ENCODE measurements at places on chromosomes 7 and 10. TPM values are rescaled to one million over a fixed set of nuclear protein-coding genes. Genes with fewer than 3 reads are reported as not detected.

GRCh38 chr7:92633211-92633906, 43.2 kb upstream of the FAM133B start:
- H3K27me3 ChIP-seq: no peaks in the 10 kb centered on the region
- H3K27ac ChIP-seq: peak overlapping the region; percentile 96
- H3K36me3 ChIP-seq: peaks cover 28% of the 10 kb centered on the region
- H3K4me1 ChIP-seq: peaks cover 76% of the 10 kb centered on the region

DNA sequence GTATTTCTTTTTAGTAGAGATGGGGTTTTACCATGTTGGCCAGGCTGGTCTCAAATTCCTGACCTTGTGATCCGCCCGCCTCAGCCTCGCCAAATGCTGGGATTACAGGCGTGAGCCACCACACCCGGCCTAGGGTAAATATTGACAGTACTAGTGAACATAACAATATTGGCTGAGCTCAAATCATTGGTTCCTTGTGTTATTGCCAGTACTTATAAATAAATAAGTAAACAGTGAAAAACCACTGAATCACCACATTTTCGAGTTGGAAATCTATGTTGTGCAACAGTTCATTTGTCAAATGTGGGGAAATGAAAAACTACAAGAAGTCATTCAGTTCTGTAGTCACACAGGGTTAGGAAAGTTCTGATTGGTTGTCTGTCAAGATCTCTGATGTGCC, 15.8 kb downstream of the RPP30 start:
- peaks cover 42% of the 10 kb centered on the region for H3K36me3 ChIP-seq
- H3K27ac ChIP-seq: no peak overlapping the region
- no peaks in the 10 kb centered on the region for H3K27me3 ChIP-seq

DNA sequence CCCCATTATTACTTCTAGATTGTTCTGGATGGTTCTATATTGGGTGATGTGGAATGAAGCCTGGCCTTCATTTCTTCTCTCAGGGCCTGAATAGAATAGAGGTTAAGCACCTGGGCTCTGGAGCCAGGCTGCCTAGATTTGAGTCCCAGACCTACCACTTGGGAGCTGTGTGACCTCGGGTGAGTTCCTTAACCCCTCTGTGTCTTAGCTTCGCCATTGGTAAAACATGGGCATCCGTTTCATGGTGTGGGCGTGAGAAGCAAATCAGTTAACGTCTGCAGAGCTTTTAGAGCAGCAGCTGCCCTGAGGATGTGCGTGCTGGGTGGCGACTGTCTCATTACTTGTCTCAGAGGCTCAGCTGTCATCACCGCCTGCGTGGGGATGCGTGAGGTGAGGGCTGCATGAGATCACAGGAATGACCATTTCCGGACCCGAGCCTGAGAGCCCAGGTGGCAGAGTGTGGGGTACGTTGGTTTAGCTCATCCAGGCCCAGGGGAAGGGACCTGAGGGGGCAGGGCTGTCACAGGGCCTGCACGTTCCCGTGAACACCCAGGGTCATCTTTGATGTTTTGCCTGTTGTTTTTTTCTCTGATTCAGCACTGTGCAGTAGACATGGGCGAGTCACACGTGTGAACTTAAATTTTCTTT, 9.7 kb downstream of the AGAP3 start:
- no peak overlapping the region for H3K27ac ChIP-seq
- no peaks in the 10 kb centered on the region for H3K36me3 ChIP-seq
- no peak for DNase-seq

Gene SAP25
- 9.9 TPM for total RNA-seq

Gene TRIL
- not detected for total RNA-seq

Gene OPN4
- total RNA-seq: not detected

Gene HGF
- total RNA-seq: not detected

GRCh38 chr7:68485253-68485917, 1112.9 kb upstream of the AUTS2 start:
- H3K27me3 ChIP-seq: no peaks in the 10 kb centered on the region
- H3K36me3 ChIP-seq: no peaks in the 10 kb centered on the region
- H3K4me3 ChIP-seq: no peak overlapping the region
- H3K4me1 ChIP-seq: no peaks in the 10 kb centered on the region

DNA sequence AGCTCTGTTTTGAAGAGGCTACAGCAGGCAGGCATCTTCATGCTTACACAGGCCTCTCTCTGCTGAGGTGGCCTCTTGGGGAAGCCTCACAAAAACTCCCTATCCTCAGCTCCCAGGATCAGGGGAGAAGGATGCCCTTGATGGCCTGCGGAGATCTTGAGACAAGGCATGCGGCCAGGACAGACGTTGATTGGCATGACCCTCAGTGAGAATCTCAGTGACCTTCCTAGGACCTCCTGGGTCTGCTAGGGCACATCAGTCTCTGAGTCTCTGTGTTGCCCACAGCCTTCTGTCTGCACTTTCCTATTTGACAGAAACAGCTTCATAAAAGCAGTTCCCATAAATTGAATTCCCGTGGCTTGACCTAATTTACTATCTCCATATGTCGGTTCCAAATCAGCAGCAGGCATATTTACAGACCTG, 1005.8 kb upstream of the C7orf33 start:
- no peaks in the 10 kb centered on the region for H3K4me1 ChIP-seq
- no peaks in the 10 kb centered on the region for H3K27me3 ChIP-seq
- no peak overlapping the region for H3K27ac ChIP-seq
- H3K4me3 ChIP-seq: no peak overlapping the region
- no peaks in the 10 kb centered on the region for H3K36me3 ChIP-seq

- H3K4me1 ChIP-seq: no peaks in the 10 kb centered on the region
- H3K4me3 ChIP-seq: no peak overlapping the region
- no peak overlapping the region for H3K27ac ChIP-seq
- no peak for DNase-seq
- no peaks in the 10 kb centered on the region for H3K36me3 ChIP-seq
Measured at GRCh38 chr7:88664630-88665233, 94.8 kb upstream of the ZNF804B start.

- no peaks in the 10 kb centered on the region for H3K27me3 ChIP-seq
- H3K4me1 ChIP-seq: no peaks in the 10 kb centered on the region
- no peak overlapping the region for H3K27ac ChIP-seq
- no peak overlapping the region for H3K4me3 ChIP-seq
- DNase-seq: no peak
Measured at GRCh38 chr7:122468945-122469344, 164.4 kb upstream of the FEZF1 start.

Gene OR2A7
- 2.0 TPM for total RNA-seq

- no peak overlapping the region for H3K27ac ChIP-seq
- H3K36me3 ChIP-seq: no peaks in the 10 kb centered on the region
- H3K4me1 ChIP-seq: no peaks in the 10 kb centered on the region
- H3K27me3 ChIP-seq: peaks cover 8% of the 10 kb centered on the region
- no peak for DNase-seq
Measured at GRCh38 chr10:75611993-75612372, 180.6 kb downstream of the LRMDA start.

Measured in activated CD8-positive, alpha-beta T cell treated with anti-CD3 and anti-CD28 coated beads for 36 hours (primary cell).